Femur (tissue), 1 donor: ENCODE measurements at places on chromosomes 7 and 10.

DNA sequence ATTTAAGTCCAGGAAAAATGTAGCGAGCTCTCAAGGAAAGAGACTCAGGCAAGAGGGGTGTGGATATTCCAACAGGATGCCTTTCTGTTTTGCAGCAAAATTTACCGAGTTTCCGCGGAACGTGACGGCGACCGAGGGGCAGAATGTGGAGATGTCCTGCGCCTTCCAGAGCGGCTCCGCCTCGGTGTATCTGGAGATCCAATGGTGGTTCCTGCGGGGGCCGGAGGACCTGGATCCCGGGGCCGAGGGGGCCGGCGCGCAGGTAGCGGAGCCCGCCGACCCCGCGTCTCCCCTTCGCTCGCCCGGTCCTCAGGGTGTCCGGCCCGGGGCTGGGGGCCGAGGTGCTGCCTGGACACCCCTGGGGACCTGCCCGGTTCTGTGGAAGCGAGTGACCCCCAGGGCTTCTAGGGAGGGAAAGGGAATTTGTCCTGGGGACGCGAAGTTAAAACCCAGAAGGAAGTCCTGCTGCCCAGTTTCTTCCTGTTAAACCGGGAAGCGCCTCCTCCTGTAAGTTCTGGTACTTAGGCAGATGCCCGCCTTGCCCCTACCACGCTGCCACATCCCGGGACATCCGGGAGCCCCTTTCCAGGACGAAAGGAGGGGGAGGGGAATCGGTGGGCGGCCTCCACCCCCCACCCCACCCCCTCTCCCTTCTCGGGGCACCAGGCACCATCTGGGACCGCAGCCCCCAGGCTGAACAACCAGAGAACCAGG, 2.5 kb downstream of the VSTM2A start:
- DNase-seq, result no peak

- DNase-seq, result peak; percentile 36
Measured at GRCh38 chr7:4738711-4739527, 36.5 kb upstream of the AP5Z1 start.

DNA sequence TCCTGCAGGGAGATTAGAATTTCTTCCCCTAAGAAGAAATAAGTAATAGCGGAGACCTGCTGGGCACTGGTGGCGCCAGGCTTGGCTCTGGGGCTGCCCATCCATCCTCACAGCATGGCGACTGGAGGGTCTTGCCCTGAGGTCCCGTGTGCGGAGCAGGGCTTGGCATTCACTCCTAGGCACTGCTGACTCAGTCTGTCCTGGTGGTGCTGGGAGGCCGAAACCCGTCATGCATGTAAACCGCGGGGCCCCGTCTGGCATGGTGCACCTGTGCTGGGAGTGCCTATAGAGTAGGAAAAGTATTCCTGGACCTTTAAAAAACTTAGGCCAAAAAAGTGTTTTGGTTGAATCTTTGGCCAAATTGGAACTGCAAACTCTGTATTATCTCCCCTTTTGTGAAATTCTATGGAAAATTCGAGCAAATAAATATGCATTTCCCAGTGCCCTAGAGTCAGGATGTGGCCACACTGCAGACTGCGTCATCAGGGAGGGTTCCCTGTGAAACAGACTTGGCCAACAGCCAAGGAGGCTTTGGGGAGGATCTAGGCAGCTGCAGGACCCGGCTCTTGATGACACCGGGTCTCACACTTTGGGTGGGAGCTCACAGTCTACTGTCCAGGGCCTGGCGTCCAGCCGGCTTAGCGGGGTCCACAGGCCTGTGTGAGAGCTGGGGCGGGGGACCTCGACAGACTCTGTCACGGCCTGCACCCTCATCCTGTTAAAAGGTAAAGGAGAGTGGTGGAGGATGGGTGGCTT, 122.3 kb downstream of the VIPR2 start:
- no peak for DNase-seq

DNA sequence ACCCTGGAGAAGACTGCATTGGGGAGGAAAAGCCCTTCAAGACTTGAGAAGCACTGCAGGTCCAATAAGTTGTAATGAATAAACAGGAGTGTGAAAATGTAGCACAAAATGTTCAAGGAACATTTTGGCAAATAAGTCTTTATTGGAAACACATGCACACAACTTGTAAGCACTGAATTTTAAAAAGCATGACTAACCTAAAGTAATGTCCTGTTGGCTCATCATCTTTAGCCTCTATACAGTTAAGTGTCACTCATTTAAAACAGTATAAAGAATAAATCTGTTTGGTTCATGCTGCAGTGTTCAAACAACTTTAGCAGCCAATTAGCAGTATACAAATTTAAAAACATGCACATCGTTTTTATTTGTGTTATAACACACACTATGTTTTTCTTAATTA, 108.6 kb downstream of the CDK6 start:
- DNase-seq, result no peak

- DNase-seq, result no peak
Measured at GRCh38 chr10:97185326-97186058, at the start of gene SLIT1. TSS of gene SLIT1 (minus strand) at chr10:97185959. CDS start at chr10:97185674, 285 bp downstream.

DNA sequence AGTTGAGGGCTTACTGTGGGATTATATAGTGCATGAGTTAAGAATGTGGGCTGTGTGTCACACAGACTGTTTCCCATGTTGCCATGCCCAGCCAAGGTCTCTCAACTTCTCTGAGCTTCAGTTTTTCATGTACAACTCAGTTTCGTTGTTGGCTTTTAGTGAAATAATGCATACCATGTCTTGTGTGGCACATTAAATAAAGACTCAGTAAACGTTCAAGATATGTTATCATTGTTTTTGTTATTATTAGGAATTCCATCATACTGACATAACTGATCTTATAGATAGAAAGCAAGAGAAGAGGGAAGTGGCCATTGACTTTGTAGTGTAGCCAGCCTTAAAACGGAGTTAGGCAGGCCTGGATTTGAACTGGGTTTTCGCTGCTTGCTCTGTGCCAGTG, 2.9 kb downstream of the CDK14 start:
- no peak for DNase-seq

GRCh38 chr10:34862892-34863291, 47.8 kb upstream of the PARD3 start:
- DNase-seq, result no peak

GRCh38 chr7:30090111-30090510, 44.7 kb upstream of the MTURN start:
- no peak for DNase-seq

- no peak for DNase-seq
Measured at GRCh38 chr7:139453673-139454321, 29.7 kb downstream of the KLRG2 start.

GRCh38 chr7:159083698-159084068, 61.0 kb downstream of the VIPR2 start:
- no peak for DNase-seq

GRCh38 chr10:105950410-105950809, 1214.1 kb downstream of the SORCS1 start:
- DNase-seq, result peak; percentile 57

DNA sequence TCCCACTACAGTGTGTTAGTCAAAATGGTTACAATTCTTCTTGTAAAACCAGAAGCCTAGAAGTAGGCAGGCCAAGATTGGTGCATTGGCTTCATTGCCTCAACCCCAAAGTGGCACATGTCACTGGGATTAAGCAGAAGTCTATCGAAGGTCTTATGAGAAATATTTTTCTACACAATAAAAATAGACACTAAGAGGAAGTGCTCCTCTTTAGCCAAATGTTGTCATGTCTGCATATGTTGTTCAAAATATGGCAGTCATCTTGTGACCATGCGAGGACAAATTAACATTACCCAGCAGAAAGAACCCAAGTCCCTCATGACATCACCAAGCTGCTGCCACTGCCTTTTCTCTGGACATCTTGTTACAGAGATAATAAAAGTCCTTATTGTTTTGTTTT, 6.3 kb upstream of the NSMCE4A start:
- DNase-seq, result no peak

DNA sequence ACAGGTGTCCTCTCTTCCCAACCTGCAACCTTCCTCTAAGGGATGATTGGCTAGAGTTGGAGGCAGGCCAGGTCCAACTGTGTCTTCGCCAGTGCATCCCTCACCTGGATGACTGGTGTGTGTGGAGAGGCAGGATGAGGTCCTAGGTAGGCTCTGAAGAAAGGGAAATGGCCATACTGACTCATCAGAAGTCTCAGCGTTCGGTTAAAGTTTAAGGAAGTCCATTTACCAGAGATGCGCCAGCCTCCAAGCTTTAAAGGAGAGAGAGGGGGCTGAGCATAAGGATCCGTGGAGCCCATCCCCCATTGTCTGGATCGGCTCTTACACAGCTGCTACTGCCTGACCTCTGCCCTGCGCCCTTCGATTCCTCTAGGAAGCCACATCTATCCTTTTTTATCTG, 4.4 kb downstream of the KEL start:
- no peak for DNase-seq

- no peak for DNase-seq
Measured at GRCh38 chr10:107091126-107091525, 73.4 kb downstream of the SORCS1 start.

DNA sequence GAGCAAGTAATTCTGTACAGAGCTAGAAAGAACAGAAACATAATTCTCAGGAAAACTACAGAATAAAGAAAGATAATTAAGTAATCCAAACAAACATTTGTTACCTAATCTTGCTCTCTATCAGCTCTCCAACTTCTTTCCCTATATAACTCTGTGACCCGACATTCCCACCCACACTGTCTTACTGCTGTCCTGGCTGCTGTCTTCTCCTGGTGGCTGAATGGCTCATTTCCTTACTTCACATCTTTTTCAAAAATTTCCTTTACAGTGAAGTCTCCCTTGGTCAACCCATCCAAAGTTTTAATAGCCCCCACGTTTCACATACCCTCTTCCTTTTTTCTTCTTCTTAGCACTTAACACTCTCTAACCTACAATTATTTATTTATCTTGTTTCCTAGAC, 64.0 kb downstream of the HYCC1 start:
- no peak for DNase-seq

- peak; percentile 78 for DNase-seq
Measured at GRCh38 chr10:133379152-133379800, at the start of gene PAOX. TSS of gene PAOX (plus strand) at chr10:133379262. CDS start at chr10:133379317, 55 bp downstream.

DNA sequence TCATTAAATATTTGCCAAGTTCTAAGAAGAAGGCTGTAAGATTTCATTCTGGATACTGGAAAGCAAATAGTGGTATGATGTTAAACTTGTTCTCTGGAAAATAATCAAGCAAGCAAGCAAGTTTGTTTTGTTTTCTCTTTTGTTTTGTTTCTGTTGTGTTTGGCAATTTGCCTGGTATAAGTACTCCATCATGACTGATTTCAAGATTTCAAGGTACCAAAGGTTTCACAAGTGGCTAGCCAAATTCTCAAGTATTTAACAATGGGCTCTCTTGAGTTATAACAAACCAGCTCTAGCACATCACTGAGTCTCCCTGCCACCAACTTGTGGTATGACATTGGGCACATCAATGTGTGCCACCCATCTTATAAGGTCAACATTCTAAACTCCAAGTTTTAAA, 151.7 kb upstream of the IGFBP3 start:
- DNase-seq, result no peak

GRCh38 chr7:74061840-74062539, 21.6 kb upstream of the LIMK1 start:
- peak; percentile 91 for DNase-seq

- DNase-seq, result no peak
Measured at GRCh38 chr10:110069502-110069982, 61.8 kb downstream of the ADD3 start.

GRCh38 chr10:29648983-29649268, 14.2 kb upstream of the SVIL start:
- no peak for DNase-seq

DNA sequence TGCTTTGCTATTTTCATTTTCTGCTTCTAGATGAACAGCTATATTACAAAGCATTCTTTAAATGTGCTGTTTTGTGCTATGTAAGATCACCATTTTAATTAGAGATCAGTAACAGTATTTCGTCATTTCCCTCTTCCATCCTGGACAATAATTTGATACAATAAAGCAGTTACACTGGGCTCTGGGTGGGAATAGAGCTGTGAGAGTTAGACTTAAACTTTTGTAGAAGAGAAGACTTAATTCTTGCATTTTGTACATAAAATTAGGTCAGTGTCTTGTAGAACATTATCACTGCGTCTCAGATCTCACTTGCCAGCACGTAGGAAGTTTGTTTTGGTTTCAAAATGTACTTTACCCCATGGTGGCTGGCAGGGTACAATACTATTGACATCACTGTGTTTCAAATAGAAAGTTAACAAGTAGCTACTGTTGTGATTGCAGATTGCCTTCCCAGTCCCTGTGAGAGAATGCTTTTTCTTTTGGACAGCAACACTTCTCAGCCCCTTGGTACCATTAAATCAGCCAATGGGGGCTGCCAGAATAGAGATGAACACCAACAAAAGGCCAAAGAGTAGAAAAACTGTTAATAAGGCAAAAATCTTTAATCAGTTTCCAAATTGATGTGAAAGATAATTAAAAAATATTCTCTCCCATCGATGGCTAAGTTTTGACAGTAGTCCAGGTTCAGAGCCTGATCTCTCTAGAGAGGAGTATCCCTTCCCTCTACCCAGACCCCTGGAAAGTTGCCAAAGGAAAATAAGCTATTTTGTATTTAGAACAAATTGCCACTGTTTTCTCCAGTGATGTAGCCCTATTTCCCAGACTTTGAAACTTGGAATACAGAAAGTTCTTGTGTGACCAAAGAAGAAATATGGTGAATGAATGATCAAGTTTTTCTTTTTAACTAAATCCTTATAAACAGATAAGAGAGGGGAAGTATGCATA, 35.1 kb downstream of the SMNDC1 start:
- DNase-seq, result no peak

- DNase-seq, result no peak
Measured at GRCh38 chr10:77974396-77975074, 48.0 kb upstream of the DLG5 start.

- DNase-seq, result no peak
Measured at GRCh38 chr10:122362621-122363020, 11.9 kb upstream of the PLEKHA1 start.

DNA sequence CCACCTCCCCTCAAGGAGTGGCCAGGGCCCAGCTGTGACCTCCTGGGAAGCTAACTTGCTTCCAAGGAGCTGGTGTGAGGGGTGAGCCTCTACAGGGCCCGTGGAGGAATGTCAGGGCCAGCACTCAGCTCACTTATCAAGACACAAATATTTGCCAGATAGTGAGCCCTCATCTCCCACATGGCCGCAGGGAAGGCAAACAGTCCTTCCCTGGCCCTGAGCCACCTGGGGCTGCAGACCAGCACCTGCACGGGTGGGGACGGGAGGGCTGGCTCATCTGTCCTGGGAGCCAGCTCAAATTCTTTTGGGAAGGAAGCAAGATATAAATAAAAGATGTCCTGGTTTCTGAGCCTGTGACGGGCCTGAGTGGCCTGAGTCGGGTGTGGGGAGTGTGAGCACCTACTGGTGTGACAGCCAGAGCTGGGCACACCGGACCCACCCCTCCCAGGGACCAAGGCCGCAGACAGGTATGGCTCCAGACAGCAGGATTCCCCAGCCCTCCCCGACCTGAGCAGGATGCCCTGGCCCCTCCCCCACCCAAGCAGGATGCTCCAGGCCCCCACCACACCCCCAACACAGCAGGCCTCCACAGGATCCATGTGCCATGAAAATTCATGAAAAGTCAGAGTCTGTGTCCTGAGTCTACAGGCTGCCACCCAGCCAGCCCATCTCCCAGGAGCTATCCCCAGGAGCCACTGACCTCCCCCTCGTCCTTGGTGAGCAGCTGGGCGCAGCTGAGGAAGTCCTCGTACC, 148.0 kb downstream of the MAPK8 start:
- no peak for DNase-seq
